ENCODE measurements at places on chromosomes 16 and 17. TPM values are rescaled to one million over a fixed set of nuclear protein-coding genes. Genes with fewer than 3 reads are reported as not detected.
A peak's percentile ranks its signal among the peaks of the same experiment; 100 is the strongest.

Gene MYH1
- not detected for total RNA-seq

Gene NRN1L
- 0.46 TPM for total RNA-seq

Gene ALOX15B
- 0.07 TPM for total RNA-seq

Gene MYH2
- not detected for total RNA-seq

GRCh38 chr17:63946440-63947363 lies 14.6 kb upstream of the CD79B start:
- no peak for DNase-seq

GRCh38 chr16:72425571-72426341 lies 253.8 kb upstream of the PMFBP1 start:
- DNase-seq = no peak

DNA sequence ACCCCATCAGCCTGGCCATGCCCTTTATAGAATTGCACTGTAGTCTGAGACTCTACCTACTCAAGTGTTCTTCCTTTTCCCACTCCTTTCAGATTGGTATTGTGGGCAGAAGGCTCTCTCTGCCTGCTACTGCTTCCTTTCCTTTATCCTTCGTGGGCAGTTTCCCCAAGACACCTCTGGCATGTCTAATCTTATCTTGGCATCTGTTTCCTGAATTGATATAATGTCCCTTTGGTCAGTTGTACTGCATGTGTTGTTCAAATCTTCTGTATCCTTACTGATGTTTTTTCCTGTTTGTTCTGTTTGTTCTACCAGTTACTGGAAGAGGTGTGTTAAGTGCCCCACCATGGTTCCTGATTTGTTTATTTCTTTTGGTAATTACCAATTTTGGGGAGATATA lies 29.5 kb upstream of the MSI2 start:
- DNase-seq = no peak

DNA sequence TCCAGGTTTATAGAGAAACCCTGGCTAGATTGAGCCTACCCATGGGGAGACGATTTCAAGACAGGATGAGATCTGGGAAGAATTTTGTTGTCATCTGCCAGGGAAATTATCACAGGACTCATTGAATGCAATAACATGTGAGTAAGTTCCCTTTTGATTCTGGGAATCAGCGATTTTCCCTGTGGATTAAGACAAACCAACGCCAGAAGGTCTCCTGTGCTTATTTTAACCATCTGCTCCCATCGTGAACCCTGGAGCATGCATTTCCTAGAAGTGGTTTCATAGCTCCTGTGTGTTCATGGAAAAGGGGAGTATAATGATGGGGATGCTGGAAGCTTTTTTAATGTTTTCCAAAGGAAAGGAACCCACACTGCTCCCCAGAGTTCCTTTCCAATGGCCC lies 21.0 kb upstream of the ARHGAP44 start:
- no peak for DNase-seq

- DNase-seq = no peak
These were observed 48.8 kb downstream of the ADCY9 start for GRCh38 chr16:4067262-4068001.

DNA sequence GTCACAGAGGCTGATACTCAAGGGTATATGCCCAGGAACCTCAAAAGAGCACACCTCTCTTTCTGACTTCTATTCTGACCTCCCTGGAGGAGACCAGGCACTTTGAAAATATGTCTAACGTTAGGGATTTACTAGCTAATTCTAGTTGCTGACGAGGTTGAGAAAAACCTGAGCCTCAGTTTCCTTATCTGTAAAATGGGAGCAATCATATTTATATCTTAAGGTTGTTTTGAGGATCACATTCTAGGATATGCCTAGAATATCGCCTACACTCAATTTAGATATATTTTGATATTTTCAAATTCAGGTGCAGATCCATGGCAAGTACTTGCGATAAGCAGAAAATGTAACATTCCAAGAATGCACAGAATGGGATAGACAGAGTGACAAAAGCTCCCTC lies 425.8 kb downstream of the GRIN2A start:
- DNase-seq = no peak

- no peak for DNase-seq
These were observed 104.3 kb downstream of the HS3ST3B1 start for GRCh38 chr17:14405189-14405588.

- DNase-seq = no peak
These were observed 111.4 kb upstream of the CDC42EP4 start for GRCh38 chr17:73423159-73423715.

DNA sequence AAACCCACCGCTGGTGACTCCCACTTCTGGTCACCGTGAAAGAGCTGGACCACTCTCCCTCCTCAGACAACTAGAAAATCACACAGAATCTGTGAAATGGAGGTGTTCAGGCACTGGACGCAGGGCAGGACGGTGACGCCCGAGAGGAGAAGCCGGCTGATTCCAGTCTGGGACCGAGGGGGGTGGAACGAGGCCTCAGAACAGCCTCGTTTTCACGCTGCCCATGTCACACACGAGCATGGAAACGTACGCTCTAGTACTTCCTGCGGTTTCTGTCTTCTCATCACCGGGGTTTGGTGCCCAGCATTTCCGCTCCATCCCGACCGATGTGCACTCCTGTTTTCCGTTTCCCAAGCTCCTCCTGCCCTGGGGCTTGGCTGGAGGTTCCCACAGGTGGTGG lies 101.8 kb upstream of the METRNL start:
- DNase-seq = no peak

DNA sequence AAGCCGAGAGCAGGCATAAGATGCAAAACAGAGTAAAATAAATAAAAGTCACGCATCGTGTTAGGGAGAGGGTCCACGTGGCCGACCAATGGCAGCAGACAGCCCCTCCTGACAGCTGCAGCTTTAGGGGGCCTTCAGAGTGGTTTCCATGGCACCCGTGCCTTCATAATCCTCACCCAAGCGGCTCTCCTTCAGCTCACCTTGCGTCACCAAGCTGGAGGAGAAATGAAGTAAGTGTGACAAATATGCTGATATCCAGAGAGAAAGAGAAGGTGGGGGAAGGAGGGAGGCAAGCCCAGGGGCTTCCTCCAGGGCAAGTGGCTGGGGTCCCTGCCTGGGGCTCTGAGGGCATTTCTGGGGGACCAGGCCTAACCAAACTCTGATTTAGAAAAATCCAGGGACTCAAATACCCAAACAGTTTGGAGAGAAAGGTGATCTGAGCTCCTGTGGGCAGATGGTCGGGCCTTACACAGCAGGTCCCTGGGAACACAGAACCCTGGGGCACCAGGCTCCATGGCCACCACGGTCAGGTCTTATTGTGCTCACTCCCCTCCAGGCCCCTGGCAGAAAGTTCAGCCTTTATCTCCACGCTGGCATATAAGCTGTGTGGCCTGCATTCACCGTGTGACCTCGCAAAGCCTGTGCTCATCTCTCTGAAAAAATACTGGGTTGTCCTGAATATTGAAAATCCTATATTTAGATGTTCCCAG lies 80.7 kb upstream of the TNRC6C start:
- DNase-seq = no peak

- no peak for DNase-seq
These were observed 100.0 kb downstream of the WWOX start for GRCh38 chr16:78199325-78200022.

DNA sequence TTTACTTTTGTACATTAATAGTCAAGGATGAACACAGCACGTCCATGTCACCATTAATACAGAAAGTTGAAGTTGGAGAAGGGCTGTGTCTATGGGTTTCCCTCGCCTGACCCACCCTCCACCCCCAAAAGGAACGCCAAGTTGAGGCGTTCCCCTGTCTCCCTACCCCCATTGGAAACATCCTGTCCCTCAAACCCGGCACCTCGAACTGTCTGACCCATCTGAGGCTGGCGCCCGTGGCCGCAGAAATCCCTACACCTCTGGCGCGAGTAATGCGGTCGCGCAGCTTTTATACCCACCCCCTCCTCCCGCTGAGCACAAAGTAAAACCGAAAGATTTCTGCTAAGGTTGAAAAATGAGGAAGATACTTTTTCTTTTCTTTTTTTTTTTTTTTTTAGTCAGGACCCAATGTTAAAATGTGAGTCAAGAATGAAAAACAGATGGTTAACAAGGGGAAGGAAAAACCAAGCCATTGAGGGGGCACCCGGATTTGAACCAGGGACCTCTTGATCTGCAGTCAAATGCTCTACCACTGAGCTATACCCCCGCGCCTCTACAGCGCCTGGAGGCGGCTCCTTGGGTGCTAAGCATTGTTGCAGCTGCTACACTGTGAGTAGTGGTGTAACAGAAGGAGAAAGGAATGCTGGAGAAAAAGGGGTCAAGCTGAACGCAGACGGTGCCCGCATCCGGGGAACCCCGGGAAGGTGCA lies 887 bp upstream of the LASP1 start:
- peak; percentile 72 for DNase-seq

GRCh38 chr16:11796227-11797165 lies 562 bp downstream of the ZC3H7A start:
- DNase-seq = no peak

DNA sequence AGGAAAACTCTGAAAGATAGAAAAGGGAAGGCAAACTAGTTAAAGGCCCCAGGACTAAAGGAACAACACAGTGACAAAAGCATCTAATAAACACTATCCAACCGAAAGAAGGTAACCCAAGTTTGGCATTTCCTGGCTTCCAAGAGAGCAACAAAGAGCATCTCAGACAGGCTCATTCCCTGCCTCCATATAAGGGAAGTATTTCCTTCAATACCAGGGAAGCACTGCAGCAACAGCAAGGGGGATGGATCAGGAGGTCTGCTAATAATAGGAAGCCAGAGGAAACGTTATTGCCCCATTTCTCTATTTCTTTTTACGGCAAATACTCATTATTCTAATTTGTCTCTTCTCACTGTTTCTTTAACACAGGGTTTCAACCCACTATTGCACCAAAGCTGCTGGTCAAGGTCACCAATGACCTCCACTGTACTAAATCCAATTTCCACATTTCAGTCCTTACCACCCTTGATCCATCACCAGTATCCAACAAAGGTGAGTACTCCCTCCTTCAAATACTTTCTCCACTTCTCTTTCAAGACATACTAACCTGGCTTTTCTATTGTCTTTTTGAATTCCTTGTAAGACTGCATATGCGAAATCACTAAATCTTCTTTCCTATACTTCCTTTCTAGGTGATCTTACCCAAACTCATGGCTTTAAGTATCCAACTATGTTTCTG lies 86.1 kb downstream of the KANSL1 start:
- DNase-seq = no peak

DNA sequence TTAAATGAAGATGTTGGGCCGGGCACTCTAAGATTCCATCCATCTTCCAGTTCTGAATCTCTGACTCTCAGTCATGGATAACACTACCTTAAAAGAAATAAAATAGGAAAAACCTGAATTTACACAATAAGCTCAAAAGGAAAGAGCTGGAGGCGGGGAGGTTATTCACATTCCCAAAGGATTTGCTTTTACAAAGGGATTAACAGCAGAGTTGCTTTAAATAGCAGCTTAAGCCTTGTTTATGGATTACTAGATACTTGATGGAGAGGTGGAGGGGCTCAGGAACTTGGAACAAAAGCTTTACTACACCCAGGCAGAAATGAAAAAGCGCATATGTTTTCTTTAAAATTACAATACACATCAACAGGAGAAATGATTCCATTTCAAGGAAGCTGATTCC lies 84.5 kb downstream of the XYLT1 start:
- DNase-seq = no peak

- DNase-seq = no peak
These were observed 12.2 kb downstream of the CX3CL1 start for GRCh38 chr16:57384248-57385070.

DNA sequence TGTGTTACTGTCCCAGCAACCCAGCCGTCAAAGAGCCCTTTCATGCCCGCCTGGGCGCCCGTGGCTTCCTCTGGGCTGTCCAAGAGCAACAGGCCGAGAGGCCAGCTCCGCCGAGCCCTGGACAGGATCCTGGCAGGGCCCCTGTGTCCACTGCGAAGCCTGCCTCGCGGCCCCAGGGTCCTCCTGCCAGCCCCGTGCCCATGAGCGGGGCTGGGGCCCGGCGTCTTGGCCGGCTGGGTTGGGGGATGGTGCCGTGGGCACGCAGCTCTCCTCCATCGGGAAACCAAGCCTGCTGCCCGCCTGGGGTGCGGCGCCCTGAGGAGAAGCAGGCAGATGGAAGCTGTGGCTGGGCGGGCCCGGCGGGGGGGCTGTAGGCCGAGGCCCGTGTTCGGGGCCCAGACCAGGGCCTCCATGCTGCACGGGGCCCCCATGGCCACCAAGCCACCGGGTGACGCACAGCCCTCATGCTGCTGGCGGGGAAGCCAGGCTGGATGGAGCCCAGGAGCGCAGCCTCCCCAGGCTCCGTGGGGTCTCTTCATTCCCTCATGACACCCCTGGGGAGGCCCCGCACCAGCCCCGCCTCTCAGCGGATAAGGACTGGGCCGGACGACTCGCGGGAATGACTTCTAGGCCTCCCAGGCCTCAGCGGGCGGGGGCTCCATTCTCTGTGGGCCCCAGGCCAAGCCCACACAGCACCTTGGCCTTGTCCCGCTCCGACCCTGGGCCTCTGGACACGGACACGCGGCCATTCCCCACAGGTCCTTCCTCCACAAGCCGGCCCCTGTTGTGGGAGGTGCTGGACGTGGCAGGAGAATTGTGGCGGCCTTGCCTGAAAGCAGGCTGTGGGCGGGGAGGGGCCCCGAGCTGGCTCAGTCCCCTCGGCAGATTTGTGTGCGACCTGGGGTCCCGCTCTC lies at the start of gene C1QTNF8:
C1QTNF8 (minus strand) TSS at position 76 of the 914 bp plus-strand sequence. CDS start 1,322 bp downstream, outside the sequence.
- no peak for DNase-seq

- DNase-seq = no peak
These were observed 5.1 kb upstream of the SOX8 start for GRCh38 chr16:976389-976931.

DNA sequence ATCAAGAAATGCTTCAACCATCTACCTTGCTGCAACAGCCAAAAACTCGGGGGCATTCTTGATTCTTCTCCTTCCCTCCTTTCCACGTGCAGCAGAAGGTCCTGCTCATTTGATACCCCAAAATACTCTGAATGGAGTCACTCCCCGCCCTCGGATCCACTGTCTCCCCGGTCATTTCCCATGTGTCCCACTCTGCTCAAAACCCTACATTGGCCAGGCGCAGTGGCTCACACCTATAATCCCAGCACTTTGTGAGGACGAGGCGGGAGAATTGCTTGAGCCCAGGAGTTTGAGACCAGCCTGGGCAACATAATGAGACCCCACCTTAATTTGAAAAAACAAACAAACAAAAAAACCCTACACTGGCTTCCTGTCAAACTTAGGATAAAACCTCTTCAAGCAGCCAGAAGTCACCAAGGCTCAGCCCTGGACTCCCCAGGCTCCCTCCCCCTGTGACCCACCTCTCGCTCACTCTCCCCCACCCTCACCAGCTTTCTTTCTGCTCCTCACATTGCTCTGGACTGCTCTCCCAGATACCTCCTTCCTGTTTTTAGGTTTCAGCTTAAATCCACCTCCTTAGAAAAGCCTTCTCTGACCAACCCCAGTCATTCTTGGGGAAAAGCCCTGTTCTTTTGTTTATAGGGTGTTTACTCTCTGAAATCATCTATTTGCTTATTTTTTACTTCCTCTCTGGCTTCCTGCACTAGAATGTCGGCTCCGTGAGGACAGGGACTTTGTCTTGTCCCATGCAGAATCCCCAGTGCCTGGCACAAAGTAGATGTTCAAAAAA lies 2.8 kb downstream of the SLC13A2 start:
- DNase-seq = no peak

- no peak for DNase-seq
These were observed 8.0 kb upstream of the TEDC2 start for GRCh38 chr16:2451851-2452320.

All from epithelial cell of proximal tubule (primary cell).